ENCODE measurements at places on chromosomes 5 and 9.

GRCh38 chr9:99867968-99868367, 38.5 kb upstream of the STX17 start:
- no peak for DNase-seq

- DNase-seq: no peak
These were observed 218.6 kb downstream of the ESM1 start for GRCh38 chr5:54766748-54767147.

DNA sequence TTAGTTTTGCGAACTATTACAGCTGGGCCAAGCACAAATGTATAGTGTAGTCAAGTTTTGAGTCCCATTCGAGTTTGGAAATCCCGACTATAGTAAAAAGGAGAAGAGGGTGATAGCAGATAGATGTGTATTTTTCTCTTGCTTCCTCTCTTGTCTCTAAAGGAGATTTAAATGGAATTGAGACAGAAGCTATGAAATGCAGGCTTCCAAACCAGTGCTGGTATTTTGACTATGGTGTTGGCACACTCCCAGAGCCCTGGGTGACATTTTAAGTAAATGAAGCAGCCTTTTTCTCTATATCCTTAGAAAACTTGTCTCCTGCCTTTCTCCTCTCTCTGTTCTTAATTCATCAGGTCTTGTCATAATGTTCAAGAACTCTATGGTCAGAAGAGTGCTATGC, 17.7 kb upstream of the AUH start:
- DNase-seq: no peak

DNA sequence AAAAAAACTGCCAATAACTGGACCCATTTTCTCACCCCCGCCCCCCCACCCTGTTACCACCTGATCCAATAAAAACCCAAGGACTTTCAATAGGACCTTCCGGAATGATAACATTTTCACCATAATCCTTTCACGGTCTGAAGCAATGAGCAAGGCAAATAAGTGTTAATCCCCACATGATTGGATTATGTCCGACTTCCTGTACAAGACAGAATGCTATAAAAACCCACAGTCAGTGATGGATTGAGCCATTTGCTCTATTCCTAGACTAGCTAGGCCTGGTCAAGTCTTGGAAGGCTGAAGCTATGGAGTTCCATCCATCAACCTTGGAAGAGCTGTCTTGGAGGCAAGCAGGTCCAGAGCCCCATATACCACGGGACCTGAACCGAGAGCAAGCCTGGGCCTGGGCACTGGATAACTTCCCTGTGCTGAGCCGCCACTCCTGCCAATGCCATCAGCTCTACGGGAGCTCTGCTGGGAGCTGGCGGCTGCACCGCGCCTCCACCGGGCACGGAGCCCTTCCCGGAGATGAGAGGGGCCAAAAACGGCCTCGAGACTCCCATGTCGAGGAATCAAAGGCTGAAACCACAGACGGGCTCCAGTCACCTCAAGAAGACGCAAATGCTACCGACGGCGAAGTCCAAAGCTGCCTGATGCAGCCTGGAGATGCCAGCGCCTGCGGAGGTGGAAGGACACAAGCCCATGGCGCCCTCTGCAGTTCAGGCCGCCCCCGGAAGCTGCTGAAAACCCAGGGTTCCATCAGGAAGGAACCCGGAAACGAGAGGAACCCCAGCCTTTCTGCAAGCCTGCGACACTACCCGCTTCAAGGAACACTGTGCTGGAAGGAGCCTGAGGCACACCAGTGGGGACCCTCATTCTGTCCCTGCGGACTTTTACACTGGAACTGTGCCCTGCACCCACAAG, 69.2 kb downstream of the ANXA2R start:
- DNase-seq: peak; percentile 44

GRCh38 chr5:91312698-91313097, 70.4 kb downstream of the ARRDC3 start:
- no peak for DNase-seq

All from ELF-1 (cell line).